Astrocyte of the spinal cord (primary cell): ENCODE measurements at places on chromosomes 4 and X.

DNA sequence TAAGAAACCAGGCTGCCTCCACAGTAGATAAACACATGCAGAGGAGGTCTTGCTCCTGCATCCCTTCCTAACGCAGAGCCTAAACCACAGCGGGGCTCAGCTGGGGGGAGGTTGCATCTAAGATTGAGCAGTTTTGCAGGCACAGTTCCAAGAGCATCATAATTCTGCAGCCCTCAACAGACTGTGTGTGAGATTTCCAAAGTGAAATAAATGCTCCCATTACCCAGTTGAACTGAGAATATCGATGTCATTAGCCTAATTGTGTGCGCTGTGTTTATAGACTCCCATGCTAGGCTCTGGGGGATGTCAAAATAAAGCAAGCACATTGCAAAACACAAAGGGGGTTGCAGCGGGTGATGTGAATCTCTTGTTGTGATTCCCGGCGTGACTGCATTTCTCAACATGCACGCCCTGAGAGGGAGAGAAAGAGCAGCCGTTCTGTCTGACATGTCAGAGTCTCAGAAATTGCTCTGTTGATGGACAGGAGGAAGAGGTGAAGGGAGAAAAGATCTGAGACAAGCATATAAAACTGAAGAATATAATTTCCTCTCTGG is 150.0 kb upstream of the PSAPL1 start:
- DNase-seq = no peak

GRCh38 chr4:182231496-182231895 is 11.7 kb upstream of the TENM3 start:
- no peak for DNase-seq

DNA sequence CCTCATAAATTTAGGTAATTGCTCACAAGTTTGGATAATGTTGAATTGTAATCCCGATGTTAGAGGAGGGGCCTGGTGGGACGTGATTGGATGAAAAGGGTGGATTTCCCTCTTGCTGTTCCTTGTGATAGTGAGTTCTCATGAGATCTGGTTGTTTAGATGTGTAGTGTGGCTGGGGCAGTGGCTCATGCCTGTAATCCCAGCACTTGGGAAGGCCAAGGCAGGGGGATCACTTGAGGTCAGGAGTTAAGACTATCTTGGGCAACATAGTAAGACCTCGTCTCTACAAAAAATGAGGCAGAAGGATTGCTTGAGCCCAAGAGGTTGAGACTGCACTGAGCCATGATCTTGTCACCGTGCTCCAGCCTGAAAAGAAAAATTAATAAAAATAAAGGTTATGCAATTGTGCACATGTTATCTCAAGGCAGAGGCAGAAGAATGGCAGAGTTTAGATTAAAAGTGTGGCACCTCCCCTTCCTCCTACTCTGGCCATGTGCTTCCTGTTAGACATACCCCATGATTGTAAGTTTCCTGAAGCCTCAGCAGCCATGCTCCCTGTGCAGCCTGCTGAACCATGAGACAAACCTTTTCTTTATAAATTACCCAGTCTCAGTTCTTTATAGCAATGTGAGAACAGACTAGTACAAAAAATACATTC is 36.5 kb downstream of the ERVMER34-1 start:
- DNase-seq = no peak

GRCh38 chr4:42633605-42634388 is 23.1 kb downstream of the ATP8A1 start:
- DNase-seq = no peak

DNA sequence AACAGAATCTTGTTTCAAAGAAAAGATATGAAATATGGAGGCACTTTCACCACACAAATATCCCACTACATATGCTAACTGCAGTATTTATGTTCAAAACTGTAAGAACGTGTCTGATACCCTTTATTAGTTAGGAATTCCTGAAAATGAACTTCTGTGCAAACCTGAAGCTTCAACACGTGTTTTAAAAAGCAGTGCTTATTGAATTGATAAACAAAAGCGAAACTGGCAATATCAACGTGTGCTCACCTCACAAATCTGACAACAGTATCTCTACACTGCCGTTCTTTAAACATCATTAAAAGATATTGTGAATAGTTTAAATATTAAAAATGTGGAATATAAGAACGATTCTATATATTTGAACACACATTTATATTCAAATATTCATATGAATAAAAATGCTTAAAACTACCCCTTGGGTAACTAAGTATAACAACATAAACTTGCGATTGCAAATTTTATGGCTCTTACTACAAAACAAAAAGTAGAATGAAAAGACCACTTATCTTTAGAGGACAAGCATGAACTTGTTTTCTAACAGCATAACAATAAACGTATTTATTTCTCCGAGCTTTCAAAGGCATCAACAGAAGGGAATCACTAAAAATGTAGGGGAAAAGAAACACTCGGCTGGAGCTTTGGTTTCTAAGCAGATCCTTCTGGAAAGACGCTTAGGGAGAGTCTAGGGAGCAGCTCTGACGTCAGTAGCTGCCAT is at the start of gene LRP2BP:
Gene LRP2BP (minus strand): TSS at position 687 of the 718 bp plus-strand sequence. CDS start 17,738 bp downstream, outside the sequence.
- no peak for DNase-seq

DNA sequence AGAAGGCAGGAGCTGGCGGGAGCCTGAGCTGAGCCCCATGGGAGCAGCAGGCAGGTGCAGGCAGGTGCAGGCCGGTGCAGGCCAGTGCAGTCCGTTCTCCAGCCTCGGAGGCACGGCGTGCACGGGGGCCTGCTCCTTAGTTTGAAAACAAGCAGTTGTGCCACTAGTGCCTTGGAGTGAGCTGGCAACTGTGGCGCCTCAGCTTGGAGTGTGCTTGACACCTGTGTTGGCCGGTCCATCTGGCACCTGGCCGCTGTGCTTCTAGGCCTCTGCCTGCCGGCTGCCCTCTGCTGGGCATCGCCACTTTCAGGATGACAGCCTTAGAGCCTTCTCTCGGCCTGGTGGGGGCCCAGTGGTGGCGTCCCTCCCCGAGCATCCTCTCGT is 47.9 kb downstream of the RGS12 start:
- DNase-seq = no peak

DNA sequence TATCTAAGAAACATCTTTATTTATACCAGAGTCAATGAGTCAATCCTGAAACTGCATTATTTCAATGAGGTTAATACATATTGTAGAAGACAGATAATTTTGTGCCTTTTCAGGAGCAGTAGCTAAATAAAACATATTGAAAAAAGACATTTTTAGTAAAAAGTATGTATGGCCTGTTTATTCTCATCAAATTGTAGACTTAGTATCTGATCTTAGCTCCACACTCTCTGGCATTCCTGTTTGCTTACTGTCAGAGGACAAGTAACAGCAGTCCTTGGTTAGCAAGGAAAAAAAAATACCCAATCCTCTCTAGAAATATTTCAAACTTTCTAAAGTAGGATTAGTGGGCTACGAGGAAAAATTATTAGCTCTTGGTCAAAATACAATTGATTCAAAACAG is 50.5 kb upstream of the GUCY1A1 start:
- no peak for DNase-seq

DNA sequence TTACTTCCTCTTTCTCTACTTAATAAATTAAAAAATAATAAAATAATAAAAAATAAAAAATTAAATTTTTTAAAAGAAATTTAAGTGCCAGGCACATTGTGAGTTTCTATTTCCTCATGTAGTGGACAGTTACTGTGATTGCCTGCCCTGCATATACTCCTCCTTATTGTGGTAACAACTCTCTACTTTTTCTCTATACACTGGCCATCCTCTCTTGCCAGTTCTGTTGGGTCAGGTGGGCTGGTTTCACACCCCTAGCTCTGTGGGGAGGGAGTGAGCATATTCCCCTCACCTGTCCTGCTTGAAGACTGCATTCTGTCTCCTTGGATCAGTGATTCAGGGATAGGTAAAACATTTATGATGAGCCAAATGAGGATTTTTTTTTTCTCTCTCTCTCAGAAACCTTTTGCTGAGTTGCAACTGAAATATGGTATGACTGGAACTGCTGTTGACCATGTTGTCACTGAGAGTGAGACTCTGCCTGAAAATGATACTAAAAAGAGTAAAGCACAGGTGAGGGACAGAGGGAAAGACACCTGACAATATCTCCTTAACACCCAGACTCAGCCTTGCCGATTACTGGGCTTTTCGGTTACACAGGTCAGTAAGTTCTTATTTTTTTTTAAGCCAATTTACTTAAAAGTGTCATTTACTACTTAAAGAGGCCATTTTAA is 37.2 kb downstream of the CXXC4 start:
- DNase-seq = no peak

DNA sequence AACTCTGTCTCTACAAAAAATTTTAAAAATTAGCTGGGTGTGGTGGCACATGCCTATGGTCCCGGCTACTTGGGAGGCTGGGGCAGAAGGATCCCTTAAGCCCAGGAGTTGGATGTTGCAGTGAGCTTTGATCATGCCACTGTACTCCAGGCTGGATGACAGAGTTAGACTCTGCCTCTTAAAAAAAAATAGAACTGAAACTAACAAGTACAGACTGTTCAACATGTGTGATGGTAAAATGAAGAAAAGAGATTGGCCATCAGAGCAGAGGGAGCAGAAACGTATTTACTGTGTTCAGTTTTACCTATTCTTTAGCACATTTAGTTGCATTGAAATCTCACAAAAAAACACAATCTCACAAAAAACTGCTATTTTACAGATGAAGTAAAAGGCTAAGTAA is 77.9 kb upstream of the NAP1L5 start:
- DNase-seq = no peak

DNA sequence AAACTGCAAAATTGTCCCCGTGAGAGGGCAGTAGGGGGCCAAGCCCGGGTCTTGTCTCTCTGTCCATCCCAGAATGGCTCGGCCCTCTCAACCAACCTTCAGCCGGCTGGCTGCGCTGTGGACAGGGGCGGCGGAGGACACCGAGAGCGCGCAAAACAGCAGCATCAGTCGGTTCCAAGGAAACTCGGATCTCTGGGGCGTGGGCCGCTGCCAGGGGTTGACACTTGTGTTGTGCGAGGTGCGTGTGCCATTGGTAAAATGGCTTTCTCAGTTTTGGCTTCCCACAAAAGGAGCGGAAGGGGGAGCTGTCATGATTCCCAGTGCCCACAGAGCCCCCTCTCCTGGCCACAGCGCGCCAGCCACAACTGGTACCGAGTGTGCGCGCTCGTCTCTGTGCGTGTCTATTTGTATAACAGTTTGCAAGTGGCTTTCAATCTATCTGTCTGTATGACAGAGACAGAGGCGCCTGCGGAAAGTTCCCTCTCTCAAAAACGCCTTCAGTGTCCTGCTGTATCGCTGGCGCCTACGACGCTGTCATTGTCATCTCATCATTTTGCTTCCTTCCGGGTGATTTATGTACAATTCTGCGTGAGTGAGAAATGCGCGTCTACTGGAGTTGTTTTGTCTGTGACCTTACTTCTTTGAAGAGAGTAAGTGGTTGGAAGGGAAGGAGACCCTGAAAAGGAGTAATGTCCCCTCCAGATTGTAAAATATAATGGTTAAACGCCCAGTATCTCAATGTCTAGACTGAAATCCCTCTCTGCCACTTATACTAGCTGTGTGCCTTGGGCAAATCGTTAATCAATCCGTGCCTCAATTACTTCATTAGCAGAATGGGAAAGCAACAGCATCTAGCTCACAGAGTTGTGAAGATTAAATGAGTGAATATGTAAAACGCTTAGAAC is 1.8 kb downstream of the DKK2 start:
- peak; percentile 58 for DNase-seq

DNA sequence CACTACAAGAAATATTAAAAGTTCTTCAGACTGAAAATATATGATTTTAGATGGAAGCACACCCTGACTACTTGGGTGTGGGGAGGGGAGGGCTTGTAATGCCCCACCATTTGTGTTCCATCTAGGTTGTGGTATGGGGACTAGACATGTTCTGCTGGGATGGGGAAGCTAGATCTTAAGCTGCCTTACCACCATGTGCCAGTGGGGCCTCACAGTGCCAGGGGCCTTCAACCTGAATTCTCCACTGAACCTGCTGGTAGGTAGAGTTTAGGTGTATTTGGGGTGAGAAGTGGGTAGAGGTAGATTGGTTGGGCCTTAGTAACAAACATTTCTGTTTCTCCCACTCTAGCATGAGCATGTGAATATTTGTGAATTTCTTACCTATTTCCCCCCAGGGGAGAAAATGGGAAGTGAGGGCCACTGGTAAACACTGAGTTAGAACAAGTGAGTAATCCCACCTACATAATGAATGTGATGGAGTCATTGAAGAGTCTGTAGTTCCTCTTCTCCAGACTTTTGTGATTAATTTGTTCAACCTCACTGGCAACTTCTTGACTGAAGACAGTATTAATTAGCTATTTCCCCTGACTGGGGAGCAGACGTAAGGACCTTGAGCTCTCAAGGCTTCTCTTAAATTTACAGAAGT is 44.0 kb downstream of the BRCC3 start:
- no peak for DNase-seq

DNA sequence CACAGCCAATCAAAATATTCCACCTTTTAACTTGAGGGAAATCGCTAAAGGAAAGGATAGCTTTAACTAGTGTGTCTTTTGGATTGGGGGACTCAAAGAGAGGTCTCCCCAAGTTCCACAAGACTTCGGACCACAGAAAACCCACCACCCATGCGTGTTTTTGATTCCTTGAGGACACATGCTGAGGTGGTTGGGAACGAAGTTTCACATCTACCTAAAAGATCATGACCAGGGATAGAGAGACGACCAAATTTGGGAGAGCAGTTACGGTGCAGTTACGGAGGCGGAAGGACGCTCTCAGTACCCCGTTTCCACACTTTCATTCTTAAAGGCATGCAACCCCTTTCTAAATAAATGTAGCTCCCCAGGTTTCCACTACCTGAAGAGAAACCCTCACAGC is 1.1 kb downstream of the PCYT1B start:
- DNase-seq = no peak

- no peak for DNase-seq
These were observed 68.5 kb upstream of the PPP2R3B start for GRCh38 chrX:455199-455598.

- peak; percentile 48 for DNase-seq
These were observed 1.4 kb downstream of the SEL1L3 start for GRCh38 chr4:25861280-25861950.

DNA sequence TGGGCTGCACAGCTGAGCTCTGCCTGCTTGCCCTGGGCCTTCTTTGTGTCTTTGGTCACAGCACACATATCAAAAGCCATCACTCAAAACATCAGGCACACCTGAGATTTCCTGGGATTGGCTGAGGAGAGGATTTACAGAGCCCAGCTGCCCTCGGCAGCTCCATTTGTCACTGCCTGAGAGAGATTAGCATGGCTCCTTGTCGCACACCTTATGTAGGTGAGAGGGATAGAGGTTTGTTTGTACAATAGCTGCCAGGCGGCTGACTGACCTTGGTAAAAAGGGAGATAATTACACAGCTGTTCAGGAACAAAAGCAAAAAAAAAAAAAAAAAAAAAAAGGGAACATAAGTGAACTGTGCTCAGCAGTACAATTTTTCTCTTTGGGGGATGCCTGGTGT is 63.2 kb downstream of the MGST2 start:
- DNase-seq = no peak

DNA sequence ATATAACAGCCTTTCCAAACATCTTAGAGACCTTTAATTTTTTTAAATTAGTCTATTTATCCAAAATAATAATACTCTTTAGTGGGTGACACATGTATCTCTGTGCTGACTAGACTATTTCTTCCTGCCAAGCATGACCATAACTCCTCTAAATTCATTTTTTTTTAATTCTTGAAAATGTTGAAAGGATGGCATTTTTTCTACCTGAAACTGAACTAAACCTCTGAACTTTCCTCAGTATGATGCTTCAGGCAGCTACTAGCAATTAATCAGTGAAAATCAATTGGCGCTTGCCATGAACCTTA is 42.4 kb upstream of the PDLIM5 start:
- DNase-seq = no peak
